Astrocyte (in vitro differentiated cells and primary cell): ENCODE measurements at places on chromosomes 3 and 15. TPM values are rescaled to one million over a fixed set of nuclear protein-coding genes. Genes with fewer than 3 reads are reported as not detected.

GRCh38 chr15:96261575-96262034 lies 68.9 kb upstream of the NR2F2 start:
- H3K4me3 ChIP-seq = no peak overlapping the region
- no peaks in the 10 kb centered on the region for H3K36me3 ChIP-seq
- DNase-seq = no peak

GOLGA6A gene
- total RNA-seq = 0.30 and 0.31 TPM in 2 replicates

TP63 gene
- 0.94 and 1.1 TPM in 2 replicates for total RNA-seq

ADCY5 gene
- total RNA-seq = 1.2 and 1.5 TPM in 2 replicates
